Smooth muscle cell of bladder (primary cell): ENCODE measurements at places on chromosomes 5 and 9. TPM values are rescaled to one million over a fixed set of nuclear protein-coding genes. Genes with fewer than 3 reads are reported as not detected.

PCDHGA4 gene
- 3.3 and 4.5 TPM in 2 replicates for total RNA-seq

HTR4 gene
- total RNA-seq, result not detected in 2 replicates

RNF183 gene
- total RNA-seq, result not detected in 2 replicates

AMACR gene
- 7.4 and 8.1 TPM in 2 replicates for total RNA-seq

C9orf153 gene
- total RNA-seq, result 0.18 and 0.43 TPM in 2 replicates

PCDHGA8 gene
- total RNA-seq, result 3.0 and 3.3 TPM in 2 replicates

CAMK4 gene
- total RNA-seq, result 2.4 and 2.9 TPM in 2 replicates

PCDHGB3 gene
- total RNA-seq, result 5.3 and 5.4 TPM in 2 replicates

SLC34A3 gene
- not detected in 2 replicates for total RNA-seq

GARIN3 gene
- not detected in 2 replicates for total RNA-seq

IL7R gene
- total RNA-seq, result 6.4 and 8.8 TPM in 2 replicates

ADGRV1 gene
- total RNA-seq, result 0.18 and 0.28 TPM in 2 replicates

IFNA21 gene
- total RNA-seq, result not detected in 2 replicates

SPRY4 gene
- 2.7 and 4.3 TPM in 2 replicates for total RNA-seq

TEK gene
- 3.0 and 19.2 TPM in 2 replicates for total RNA-seq

QSOX2 gene
- total RNA-seq, result 9.1 and 10.3 TPM in 2 replicates

CDC26 gene
- total RNA-seq, result 43.1 and 55.8 TPM in 2 replicates

CCNI2 gene
- not detected in 2 replicates for total RNA-seq

TPM2 gene
- total RNA-seq, result 1,100 and 1,291 TPM in 2 replicates

TNFAIP8 gene
- 29.3 and 44.8 TPM in 2 replicates for total RNA-seq

CCNJL gene
- 0.14 and 0.18 TPM in 2 replicates for total RNA-seq

KCNMB1 gene
- under 0.01 TPM in 1 of 2 replicates, not detected in the other for total RNA-seq

SPATA31D4 gene
- total RNA-seq, result not detected in 2 replicates

TRIM7 gene
- total RNA-seq, result 1.2 and 2.8 TPM in 2 replicates

SHISAL2B gene
- total RNA-seq, result not detected in 2 replicates

DMRT3 gene
- not detected in 2 replicates for total RNA-seq

SMC2 gene
- 6.7 and 7.1 TPM in 2 replicates for total RNA-seq

ENC1 gene
- total RNA-seq, result 17.6 and 41.0 TPM in 2 replicates
